DMS53 (cell line): ENCODE measurements at places on chromosomes 3 and 15.

- DNase-seq, result peak; percentile 82
These were observed 9.2 kb upstream of the TGFBR2 start for GRCh38 chr3:30597131-30597768.

DNA sequence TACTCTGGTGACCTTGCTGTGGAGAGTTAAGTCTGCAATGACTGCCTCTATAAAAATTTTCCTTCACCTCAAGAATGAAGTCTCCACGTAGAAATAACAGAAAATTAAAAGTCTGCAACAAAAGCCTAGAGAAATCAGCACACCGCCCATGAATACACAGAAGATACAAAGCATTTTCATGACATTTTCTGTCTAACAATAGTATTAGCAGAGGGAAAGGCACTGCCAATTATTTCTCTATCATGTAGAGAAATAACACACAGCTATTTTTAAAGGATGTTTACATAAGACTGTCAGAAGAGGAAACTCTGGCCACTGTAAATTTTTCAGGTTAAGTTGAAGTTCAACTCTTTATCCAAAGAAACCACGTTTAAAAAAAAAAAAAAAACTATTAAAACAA, 80.8 kb downstream of the GSK3B start:
- DNase-seq, result no peak

GRCh38 chr3:9204253-9204992, 45.0 kb downstream of the SRGAP3 start:
- DNase-seq, result no peak

- DNase-seq, result peak; percentile 20
These were observed 755.7 kb upstream of the ALCAM start for GRCh38 chr3:104610730-104611652.

DNA sequence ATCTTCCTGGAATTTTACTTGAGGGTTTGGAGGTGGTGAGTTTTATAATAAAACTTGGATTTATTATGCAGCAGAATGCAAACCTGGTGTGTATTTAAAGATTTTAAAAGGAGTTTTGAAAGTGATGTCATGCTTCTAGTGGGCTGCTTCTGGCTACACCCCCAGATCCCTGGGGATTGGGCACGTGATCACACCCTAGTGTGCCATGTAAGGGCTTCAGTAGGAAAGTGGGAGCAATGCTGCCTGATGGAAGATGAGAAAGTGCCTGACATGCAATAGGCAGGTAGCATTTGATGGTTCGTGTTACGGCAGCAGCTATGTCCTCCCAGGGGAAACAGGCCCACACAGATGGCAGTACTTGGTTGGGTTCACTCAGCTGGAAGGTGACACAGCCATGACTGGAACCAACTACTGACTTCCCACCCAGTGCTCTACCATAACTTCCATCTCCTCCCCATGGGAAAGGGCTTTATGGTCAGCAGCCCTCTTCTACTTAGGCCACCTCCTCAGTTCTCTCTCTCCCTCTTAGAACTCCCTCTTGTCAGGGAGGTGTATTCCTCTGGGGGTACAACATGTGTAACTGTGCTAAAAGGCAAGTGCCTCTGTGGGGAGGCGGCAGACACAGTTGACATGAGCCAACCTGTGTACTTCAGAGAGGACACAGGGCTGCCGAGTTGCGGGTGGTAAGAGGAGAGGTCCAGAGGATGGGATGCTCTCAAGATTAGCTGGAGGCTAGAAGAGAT, 5.6 kb downstream of the ITPKA start:
- no peak for DNase-seq

DNA sequence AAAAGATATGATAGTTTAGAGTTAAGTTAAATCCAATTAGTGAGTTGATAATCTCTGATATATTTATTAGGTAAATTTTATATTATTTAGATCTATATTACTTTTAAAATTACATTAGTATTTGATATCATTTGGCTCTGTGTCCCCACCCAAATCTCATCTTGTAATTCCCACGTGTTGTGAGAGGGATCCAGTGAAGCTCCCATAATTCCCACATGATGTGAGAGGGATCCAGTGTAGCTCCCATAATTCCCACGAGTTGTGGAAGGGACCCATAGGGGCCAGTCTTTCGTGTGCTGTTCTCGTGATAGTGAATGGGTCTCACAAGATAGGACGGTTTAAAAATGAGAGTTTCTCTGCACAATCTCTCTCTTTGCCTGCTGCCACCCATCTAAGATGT, 1183.6 kb downstream of the NSUN3 start:
- DNase-seq, result no peak

DNA sequence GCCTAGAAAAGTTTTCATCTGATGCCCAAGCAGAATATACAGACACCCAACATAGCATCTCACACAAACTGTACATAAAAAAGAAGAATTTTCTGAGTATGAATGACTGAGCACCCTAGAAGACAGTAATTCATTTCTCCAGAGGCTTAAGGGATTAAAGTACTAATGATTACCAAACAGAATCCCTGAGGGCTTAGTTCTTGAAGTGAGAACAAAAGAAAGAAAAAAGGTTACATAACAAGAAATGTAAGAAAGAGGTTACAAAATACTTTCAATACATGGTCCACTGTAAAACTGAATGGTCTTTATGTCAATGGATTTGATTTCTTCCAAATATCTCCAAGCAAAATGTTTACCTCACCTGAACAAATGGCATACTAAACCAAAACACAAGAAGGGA, 9.1 kb upstream of the NEK10 start:
- DNase-seq, result no peak

DNA sequence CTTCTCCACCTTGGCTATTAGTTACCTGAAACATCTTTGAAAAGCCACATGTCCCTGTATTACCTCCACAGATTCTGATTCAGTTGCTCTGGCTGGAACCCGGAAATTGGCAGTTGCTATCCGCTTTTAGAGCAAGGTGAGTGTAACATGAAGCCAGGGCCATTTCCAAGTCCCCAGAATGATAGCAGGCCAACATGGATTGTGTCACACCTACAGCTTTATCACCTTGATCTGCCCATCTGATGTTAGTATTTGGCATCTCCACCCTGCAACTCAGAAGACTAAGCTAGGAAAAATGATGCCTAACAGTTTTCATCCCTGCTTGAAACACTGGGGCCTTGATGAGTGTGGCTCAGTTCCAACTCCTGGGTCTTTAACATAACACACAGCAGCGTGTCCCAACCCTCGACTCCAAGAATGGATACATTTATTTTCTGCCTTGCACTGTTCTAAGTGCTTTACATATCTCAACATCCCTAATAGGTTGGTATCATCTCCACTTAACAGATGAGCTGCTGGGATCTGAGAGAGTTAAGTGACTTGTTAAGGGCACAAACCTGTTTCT, 21.3 kb upstream of the NUDT16 start:
- DNase-seq, result no peak

GRCh38 chr3:194087280-194087679, 48.7 kb upstream of the HES1 start:
- no peak for DNase-seq

DNA sequence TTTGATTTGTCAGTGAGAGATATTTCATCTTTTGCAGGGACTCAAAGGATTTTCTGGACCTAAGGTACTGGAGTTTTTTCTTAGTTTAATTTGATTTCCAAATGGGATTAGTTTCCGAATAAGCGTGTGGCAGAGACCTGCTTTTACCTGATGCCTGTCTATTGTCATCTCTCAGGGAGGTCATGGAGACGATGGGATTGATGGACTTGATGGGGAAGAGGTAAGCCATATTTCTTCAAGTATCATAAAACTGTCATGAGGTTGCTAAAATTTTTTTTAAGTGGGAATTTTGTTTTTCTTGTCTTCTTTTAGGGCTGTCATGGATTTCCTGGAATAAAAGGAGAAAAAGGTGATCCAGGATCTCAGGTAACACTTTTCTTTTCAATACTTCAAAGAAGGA, 60.5 kb downstream of the COL6A5 start:
- DNase-seq, result no peak

- no peak for DNase-seq
These were observed 204.6 kb downstream of the PLCL2 start for GRCh38 chr3:17089314-17089700.
